GM23338 (cell line): ENCODE measurements at places on chromosomes 3 and 15. TPM values are rescaled to one million over a fixed set of nuclear protein-coding genes. Genes with fewer than 3 reads are reported as not detected.

The CASR gene
- total RNA-seq: 0.04 and 0.56 TPM in 2 replicates

The CACNA1D gene
- 1.1 and 1.7 TPM in 2 replicates for total RNA-seq

The IL17RE gene
- 3.4 and 4.3 TPM in 2 replicates for total RNA-seq

The WDR53 gene
- 1.6 and 6.8 TPM in 2 replicates for total RNA-seq

DNA sequence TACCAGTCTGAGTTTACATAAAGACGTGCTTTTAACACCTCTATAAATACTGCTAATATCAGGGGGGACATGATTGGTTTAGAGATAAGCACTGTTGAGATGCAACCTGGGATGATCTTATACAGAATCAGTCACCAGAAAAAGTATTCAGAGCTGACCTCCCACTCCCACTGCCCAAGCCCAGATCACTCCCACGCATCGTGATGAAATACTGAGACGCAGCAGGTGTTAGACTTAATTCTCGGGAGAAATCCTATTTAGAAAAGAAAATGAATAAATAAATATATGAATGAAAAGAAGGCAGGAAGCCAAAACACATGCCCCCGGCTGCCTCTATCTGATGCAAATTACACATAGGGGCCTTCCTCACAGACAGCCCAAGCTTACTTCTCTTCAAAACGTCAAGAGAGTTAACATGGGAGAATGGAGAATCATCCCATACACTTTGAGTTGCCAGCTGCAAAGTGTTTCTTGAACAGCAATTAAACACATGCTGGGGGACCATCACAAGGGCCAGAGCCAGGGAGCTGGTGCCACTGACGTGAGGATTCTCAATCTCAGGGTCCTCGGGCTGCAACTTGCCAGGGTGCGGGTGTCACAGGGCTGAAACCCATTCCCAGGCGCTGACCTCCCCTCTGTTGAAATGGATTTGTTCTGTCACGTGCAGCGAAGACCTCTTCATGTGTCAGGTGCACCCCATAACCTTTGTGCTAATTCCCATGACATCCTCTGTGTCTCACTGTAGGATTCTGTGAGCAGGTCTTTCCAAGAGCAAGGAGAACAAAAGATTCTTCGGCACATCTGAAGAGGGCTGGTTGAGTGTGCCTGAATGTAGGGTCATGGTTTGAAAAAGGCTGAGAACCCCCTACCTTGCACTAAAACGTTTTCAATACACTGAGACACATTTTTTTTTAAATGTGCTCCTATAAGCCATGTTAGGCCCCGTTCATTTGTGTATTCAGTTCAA lies 764.2 kb upstream of the ARRDC4 start:
- no peaks in the 10 kb centered on the region for H3K36me3 ChIP-seq
- no peak overlapping the region for H3K27ac ChIP-seq
- no peaks in the 10 kb centered on the region for H3K27me3 ChIP-seq
- peak; percentile 33 for DNase-seq
- H3K4me1 ChIP-seq: peaks cover 18% of the 10 kb centered on the region
- H3K4me3 ChIP-seq: no peak overlapping the region

DNA sequence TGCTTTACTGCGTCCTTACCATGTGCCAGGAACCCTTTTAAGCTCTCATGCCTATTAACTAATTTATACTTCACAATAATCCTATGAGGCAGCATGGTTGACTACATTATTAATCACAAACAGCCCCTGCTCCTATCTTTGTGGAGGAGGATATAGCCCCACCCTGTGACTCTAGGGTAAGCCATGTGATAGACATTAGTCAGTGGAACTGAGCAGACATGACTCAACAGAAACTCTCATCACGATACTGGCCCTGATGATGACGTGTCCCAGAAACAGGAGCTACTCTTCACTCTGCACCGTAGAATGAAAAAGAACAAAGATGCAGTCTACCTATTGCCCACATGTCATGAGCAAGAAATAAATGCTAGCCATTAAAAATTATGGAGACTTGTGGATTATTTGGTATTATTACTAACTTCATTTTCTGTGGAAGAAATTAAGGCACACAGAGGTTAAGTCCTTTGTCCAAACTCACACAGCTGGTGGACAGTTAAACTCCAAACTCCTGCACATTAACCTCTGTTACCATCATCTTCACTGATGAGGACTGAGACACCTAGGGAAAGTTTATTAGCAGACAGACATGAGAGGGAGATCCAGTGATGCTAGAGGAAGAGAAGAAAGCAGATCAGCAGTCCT lies 51.2 kb downstream of the CFAP20DC start:
- no peaks in the 10 kb centered on the region for H3K27me3 ChIP-seq
- H3K4me1 ChIP-seq: no peaks in the 10 kb centered on the region
- no peak overlapping the region for H3K4me3 ChIP-seq
- H3K27ac ChIP-seq: no peak overlapping the region

GRCh38 chr3:62125380-62125779 lies 248.0 kb downstream of the FEZF2 start:
- H3K4me1 ChIP-seq: no peaks in the 10 kb centered on the region; the same call in 1 of the 2 replicates
- H3K27ac ChIP-seq: no peak overlapping the region; the same call in 1 of the 2 replicates
- no peak for DNase-seq
- no peak overlapping the region for H3K4me3 ChIP-seq
- H3K27me3 ChIP-seq: no peaks in the 10 kb centered on the region

DNA sequence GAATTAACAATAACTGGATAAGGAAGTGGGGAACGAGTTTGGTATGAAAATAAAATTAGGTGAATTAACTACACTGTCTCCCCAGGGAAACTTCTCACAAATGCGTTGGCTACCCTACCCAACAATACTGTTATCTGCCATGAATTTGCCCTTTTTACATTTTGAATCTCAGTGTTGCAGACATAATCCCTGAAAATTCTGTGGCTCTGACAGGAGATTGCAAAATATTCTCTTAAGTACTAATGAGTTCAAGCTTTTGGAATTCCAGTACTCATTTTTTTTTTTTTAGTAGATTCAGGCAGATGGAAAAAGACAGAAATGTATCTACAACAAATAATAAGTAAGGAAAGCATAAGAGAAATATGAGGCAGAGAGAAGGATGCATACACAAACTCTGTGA lies 332.6 kb downstream of the LSAMP start:
- H3K4me1 ChIP-seq: peaks cover 11% of the 10 kb centered on the region
- DNase-seq: no peak
- no peak overlapping the region for H3K4me3 ChIP-seq
- H3K36me3 ChIP-seq: no peaks in the 10 kb centered on the region
- H3K27ac ChIP-seq: no peak overlapping the region
- H3K27me3 ChIP-seq: no peaks in the 10 kb centered on the region
